ENCODE measurements at places on chromosomes 2 and 18. TPM values are rescaled to one million over a fixed set of nuclear protein-coding genes. Genes with fewer than 3 reads are reported as not detected.

Gene RGPD3
- 0.29 TPM for total RNA-seq

Gene VWA3B
- 0.18 TPM for total RNA-seq

Gene C2orf78
- not detected for total RNA-seq

Gene TMEM17
- 4.3 TPM for total RNA-seq

Gene ADRA2B
- 4.6 TPM for total RNA-seq

Measured in metanephros (tissue), 2 donors.